ENCODE measurements at places on chromosomes 16 and 17.

GRCh38 chr17:82213251-82214011 is 789 bp upstream of the CCDC57 start:
- DNase-seq = no peak

- no peak for DNase-seq
Observed at GRCh38 chr17:12098568-12098967, 77.9 kb downstream of the MAP2K4 start.

DNA sequence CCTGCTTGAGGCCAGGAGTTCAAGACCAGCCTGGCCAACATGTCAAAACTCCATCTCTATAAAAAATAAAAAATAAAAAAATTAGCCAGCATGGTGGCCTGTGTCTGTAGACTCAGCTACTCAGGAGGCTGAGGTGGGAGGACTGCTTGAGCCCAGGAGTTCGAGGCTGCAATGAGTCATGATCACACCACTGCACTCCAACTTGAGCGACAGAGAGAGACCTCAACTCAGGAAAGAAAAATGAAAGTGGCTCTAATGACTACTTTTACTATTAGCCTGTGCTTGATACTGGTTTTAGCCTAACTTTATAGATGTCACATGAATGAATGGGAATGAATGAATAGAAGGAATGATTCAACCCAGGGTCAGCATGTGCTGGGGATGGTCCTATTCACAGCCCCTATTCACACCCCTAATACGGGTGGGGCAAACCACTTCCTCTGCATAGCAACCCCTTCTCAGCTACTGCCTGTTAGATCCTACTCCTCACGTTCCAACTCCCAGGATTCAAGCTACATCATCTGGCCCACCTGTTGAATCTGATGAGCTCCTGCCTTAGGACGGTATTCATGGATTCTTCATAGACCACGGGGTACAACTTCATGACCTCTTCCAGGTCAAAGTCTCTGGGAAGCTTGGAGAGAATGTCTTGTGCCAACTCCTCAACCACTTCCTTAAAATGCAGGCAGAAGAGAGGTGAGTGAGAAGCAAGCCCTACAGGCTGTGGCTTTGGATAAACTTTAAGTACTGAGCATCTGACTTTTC is 40.5 kb downstream of the LYRM1 start:
- DNase-seq = no peak

- no peak for DNase-seq
Observed at GRCh38 chr17:78820841-78821240, 19.8 kb downstream of the USP36 start.

- DNase-seq = no peak
Observed at GRCh38 chr16:29012913-29013553, 28.2 kb downstream of the LAT start.

GRCh38 chr16:79723583-79724168 is 123.1 kb upstream of the MAF start:
- DNase-seq = no peak

DNA sequence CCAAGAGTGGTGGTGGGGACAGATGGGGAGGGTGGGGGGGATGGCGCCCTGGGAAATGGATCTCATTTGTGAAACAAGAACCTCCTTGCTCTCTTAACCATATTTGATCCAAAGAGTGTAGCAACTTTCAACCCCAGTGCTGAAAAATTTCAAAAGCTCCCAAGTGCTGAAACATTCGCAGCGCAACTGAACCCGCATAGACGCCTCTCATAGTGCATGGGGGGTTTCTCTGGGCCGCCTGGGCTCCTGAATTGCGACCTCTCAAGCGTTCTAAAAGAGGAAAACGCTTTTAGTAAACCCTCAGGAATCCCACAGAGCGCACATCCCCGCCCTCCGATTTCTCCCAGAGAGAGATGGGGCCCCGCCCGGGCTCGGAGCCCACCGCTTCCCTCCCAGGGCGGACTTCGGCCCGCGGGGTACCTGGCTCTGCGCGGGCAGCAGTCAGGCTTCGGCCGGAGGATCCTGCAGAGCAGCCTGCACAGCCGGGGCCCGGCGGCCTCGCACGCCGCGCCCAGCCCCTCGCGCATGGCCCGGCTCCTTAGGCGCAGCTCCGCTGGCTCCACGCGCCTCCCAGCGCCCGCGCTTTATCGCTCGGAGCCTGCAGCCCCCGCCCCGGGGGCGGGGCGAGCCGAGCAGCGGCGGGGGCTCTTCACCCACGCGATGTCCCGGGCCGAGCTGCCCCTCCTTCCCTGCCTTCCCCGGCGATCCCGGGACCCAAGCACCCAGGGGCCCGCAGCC is 7.0 kb downstream of the NOS2 start:
- no peak for DNase-seq

GRCh38 chr16:29824589-29825144 is 4.4 kb downstream of the MVP start:
- DNase-seq = no peak

GRCh38 chr16:21614896-21615295 is 15.5 kb downstream of the METTL9 start:
- no peak for DNase-seq

GRCh38 chr16:23119570-23119969 is 29.7 kb downstream of the USP31 start:
- no peak for DNase-seq

DNA sequence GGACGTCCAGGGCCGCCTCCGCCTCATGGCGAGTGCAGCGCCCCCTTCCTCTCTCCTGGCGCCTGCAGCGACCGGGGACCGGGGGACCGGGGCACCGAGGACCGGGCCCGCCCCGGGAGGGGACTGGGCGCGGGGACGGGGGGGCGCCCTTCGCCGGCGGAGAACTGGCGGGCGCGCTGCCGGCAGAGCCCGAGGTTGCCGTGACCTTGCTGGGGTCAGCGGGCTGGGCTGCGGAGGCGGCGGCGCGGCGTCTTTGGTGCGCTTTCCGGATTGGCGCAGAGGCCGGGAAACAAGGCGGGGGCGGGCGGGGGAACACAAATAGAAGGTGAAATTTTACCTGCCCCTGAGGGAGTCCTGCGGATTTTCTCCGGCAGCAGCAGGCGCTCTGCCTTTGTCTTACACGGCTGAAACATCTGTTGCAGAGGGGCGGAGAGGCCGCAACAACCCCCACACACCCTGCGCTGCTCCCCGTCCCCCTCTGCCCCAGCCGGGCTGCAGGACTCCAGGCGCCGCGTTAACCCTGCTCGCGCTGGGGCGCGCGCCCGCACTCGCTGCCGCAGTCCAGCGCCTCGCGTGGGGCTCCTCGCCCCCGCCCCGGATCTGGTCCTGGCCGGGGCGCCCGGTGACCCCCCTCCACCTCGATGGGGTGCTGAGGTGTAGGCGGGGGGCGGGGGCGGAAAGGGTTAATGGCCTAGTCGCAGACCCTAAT is 53.5 kb downstream of the SREBF1 start:
- no peak for DNase-seq

Measured in NCI-H1417 treated with DMSO at 0.1 percent for 48 hours (cell line).